Stimulated activated naive CD4-positive, alpha-beta T cell treated with Interleukin-2 at 50 U/mL for 16 hours (primary cell): ENCODE measurements at places on chromosomes 13 and 19.

DNA sequence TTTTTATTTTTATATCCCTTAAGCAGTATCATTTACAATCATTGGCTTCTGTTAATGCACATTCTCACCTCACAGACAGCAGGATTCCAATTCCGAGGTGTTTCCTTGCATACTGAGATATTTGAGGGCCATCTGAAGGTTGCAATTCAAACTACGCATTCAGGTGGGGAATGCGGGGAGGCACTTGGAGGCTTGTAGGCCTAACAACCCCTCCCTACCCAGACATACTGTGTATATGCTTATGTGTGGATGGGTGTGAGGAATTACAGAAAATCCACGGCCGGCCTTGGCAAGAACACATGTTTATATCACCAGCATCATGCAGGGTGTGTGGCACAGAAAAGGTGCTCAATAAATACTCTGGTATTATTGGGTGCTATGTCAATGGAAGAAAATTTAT lies 43.3 kb upstream of the PCDH8 start:
- no peak for DNase-seq

- no peak for DNase-seq
Observed at GRCh38 chr13:22198001-22198400, 527.1 kb downstream of the FGF9 start.

DNA sequence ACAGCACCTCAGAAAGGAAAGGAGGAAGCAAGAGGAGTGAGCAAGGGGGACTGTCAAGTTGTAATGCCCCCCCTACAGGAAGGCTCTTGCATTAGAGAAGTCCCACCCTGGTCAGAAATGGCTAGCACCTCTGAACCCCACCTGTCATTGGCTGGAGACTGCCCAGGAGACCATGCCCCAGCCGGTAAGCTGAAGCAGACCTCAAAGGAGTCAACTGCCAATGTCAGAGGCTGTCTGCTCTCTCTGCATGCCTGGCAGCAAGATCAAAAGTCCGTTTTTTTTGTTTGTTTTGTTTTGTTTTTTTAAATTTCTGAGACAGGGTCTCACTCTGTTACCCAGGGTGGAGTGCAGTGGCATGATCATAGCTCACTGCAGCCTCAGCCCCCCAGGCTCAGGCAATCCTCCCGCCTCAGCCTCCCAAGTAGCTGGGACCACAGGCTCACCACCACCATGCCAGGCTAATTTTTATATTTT lies 8.1 kb upstream of the BCL3 start:
- no peak for DNase-seq

DNA sequence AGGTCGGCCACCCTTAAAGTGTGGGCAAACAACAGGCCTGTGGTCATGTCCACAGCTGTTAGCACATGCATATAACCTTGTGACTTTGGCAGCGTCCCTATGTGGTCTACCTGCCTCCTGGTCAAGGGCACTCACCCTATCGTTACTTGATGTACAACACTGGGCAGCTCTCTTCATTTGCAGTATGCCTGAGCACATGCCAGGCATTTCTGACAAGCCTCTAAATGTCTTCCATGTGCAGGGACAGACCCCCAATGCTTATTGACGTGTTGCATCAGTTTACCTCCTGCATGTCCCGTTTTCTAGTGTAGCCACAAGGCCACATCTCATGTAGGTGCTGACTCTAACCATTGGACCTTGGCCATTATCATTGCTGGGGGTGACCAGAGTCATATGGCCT lies 731.7 kb upstream of the MIR17HG start:
- no peak for DNase-seq

DNA sequence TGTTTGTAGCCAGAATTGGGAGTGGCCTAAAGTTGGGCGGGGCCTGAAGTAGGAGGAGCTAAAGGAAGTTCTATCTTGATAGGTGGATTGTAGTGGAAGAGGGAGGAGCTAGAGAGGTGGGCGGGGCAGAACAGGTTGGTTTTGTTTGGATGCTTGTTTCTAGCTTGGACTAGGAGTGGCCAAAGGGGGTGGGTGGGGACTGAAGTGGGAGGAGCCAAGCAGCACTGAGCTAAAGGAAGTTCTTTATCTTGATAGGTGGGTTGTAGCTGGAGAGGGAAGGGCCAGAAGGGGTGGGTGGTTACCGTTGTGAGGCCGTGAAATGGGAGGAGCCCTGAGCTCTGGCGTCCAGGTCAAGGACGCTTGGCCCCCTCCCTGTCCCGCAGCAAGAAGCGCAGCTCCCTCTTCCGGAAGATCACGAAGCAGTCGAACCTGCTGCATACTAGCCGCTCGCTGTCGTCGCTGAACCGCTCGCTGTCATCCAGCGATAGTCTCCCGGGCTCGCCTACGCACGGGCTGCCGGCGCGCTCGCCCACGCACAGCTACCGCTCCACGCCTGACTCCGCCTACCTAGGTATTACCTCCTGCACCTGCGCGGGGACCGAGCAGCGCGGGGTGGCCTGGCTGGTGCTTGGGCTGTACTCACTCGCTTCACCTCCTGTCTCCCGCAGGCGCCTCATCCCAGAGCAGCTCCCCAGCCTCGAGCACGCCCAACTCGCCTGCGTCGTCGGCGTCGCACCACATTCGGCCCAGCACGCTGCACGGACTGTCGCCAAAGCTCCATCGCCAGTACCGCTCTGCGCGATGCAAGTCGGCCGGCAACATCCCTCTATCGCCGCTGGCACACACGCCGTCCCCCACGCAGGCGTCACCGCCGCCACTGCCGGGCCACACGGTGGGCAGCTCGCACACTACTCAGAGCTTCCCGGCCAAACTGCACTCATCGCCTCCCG lies 8.0 kb downstream of the DNASE2 start:
- peak; percentile 32 for DNase-seq

DNA sequence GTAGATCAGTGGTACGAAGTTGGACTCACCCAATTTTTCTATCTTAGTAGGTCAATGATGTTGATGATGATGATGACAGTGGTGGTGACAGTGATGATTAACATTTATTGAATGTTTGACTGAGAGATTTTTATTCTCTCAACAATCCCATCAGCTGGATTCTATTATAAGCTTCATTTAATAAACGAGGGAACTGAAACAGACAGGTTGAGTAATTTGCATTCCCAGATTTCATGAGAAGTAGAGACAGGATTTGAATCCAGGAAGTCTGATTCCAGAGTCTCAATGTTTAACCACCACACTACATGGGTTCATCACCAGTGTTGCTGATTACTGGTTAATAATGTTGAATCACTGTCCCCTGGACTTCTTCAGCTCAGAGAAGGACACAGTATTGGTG lies 168.9 kb downstream of the FLT1 start:
- DNase-seq, result no peak

- DNase-seq, result no peak
Observed at GRCh38 chr19:15317392-15318071, 14.8 kb downstream of the BRD4 start.

DNA sequence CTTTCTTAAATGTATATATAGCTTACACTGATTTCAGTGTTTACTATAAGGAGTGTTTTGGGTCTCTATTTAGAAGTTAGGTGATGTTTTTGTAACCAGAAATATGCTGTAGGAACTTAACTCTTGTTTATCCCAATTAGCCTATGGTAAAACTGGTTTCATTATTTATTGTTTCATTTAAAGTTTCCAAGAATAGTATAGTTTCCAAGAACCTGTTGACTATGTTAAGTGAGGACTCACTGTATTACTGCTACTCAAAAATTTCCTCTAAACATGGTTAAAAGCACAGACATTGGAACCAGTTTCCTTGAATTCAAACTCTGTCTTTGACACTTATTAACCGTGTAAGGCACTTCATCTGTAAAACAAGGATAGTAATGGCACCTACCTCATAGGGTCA lies 187.4 kb downstream of the RGCC start:
- no peak for DNase-seq

- DNase-seq, result no peak
Observed at GRCh38 chr13:34567597-34567996, 374.5 kb upstream of the NBEA start.

DNA sequence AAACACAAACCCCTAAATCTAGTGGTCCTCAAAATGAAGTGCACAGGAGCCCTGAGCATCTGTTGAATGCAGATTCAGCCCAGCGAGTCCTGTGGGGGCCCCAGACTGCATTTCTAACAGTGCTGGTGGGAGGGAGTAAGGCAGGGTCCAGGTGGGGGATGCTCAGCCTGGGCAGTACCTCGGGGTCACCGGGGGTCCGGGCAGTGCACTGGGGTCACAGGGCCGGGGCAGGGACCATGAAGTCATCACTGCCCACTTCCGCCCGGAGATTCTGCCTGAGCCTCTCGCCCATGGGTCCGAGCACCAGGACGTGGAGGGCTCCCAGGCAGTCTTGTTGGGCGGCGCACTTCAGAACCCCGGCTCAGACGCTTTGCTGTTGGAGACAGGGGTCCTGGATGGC lies 838 bp upstream of the ATP4B start:
- no peak for DNase-seq

DNA sequence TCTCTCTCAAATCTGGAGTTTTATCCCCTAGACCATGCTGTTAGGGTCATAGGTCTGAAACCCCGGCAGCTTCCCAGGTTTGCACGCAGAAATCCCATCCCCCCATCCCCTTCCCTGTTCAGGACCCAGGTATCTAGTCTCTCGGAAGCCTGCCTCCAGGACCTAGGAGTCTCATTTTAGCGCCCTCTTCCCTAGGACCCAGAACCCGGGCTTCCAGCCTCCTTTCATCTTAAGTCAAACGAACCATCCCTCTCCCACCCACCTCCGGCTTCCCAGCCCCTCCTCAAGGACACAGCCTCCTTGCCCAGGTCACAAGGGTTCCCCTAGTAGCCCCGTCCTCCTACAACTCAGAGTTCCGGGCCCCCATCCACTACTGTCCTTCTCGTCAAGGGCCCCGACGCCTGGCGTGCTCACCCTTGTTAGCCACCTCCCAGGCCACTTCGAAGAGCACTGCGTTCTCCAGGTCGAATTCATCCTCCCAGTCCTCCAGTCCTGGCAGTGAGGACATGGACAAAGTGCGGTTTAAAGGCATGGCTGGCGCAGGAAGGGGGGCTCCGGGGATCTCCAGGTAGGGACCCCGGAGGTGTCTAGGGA lies 431 bp downstream of the GYS1 start:
- no peak for DNase-seq

GRCh38 chr13:110841846-110842245 lies 73.0 kb downstream of the ANKRD10 start:
- no peak for DNase-seq

GRCh38 chr19:9912551-9913236 lies 23.6 kb downstream of the OLFM2 start:
- DNase-seq, result no peak
